ENCODE measurements at places on chromosomes 3 and 15.
A peak's percentile ranks its signal among the peaks of the same experiment; 100 is the strongest.

- DNase-seq = peak; percentile 62
Observed at GRCh38 chr15:75349851-75350588, 3.2 kb downstream of the NEIL1 start.

DNA sequence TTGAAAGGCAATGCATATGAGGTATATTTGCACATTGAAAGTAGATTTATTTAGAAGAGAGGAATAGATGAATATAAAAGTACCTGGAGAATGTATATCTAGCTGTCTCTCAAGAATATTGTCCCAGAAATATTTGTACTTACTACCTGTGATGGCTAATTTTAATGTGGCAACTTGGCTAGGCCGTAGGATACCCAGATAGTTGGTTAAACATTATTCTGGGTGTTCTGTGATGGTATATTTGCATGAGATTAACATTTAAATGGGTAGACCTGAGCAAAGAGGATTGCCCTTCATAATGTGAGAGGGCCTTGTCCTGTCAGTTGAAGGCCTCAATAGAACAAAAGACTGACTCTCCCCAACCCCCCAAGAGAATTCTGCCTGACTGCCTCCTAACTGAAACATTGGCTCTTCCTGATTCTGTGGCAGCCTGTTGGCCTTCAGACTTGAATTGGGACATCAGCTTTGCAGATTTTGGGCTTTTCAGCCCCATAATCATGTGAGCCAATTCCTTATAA is 69.4 kb upstream of the FILIP1L start:
- no peak for DNase-seq

DNA sequence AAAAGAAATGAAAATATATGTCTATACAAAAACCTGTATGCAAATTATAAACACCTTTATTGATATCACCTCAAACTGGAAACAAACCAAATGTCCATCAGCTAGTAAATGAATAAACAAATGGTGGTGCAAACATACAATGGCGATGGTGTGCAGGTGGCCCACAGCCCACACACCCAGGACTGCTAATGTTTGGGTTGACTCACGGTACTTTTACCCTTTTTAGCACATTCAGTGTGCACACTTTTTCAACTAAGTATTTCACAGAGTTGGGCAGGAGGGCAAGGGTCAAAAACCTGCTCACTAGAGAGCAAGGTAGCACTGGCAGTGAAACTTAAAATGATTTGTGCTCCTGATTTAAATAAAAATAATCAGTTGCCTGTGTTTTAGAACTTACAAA is 123.1 kb upstream of the BHLHE40 start:
- no peak for DNase-seq

DNA sequence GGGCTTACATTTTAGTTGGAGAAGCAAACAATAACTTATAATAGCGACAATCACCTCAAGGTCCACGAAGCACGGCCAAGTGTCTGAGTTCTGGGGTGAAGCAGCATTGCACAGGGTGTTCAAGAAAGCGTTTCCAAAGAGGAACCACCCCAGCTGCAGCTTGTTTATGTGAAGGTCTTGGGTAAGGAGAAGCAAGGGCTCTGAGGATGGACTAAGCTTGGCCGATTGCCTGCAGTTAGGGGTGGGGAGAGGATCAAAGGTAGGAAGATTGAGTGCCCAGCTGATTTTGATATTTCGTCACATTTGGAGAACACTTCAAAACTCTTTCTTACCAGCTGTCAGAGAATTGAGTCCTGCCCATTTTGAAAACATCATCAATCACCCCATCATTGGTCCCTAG is 321.6 kb upstream of the DNAJC19 start:
- no peak for DNase-seq

- no peak for DNase-seq
Observed at GRCh38 chr15:80873366-80873952, 94.3 kb downstream of the CEMIP start.

DNA sequence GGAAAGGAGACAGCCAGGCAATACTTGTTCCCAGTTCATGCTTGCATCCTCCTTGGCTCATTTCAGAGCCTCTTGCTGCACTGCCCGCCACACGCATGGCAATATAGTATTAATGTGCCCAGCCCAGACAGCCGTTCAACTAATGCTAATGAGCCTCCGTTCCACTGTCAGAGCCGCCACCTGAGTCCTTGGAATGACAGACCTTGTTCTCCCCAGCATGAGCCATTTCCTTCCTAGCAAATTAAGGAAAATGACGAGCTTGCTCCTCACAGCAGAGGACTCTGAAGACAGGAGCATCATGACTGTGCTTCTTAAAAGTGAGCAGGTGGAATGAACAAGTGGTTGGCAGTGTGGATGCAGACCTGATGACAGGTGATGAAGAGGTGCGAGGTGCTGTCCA is 10.8 kb upstream of the LRRC15 start:
- DNase-seq = no peak

GRCh38 chr15:88469321-88469720 is 1.8 kb downstream of the MRPS11 start:
- no peak for DNase-seq

GRCh38 chr15:100383302-100384107 is 41.7 kb upstream of the ADAMTS17 start:
- no peak for DNase-seq

- DNase-seq = no peak
Observed at GRCh38 chr15:63587527-63587926, 9.7 kb upstream of the FBXL22 start.

DNA sequence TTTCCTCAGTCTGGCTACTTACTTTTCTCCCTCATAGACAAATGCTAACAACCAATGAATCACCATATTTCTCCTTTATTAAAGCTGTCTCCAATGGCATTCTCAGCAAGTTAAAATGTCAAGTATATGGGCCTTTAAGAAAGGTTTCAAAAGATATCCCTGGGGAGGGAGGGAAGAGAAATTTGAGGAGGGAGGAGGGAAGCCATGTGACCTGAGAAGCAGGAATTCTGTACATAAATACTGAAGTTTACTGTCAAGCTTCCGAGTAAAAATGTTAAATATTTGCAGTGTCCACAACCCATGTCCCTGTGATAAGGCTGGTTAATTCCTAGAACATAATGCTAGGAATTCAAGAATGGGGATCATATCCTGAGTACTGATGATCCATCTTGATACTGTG is 175.9 kb downstream of the CNTN4 start:
- DNase-seq = no peak

GRCh38 chr15:84855765-84856164 is 28.7 kb upstream of the SLC28A1 start:
- no peak for DNase-seq

- DNase-seq = no peak
Observed at GRCh38 chr3:156211583-156211982, 91.2 kb downstream of the KCNAB1 start.

GRCh38 chr3:183212096-183212495 is 41.0 kb upstream of the B3GNT5 start:
- DNase-seq = no peak

GRCh38 chr3:133896002-133896761 is 500 bp upstream of the RAB6B start:
- DNase-seq = no peak

GRCh38 chr15:45307230-45307924 is 55.3 kb downstream of the SLC28A2 start:
- DNase-seq = no peak

GRCh38 chr15:101192081-101192480 is 59.8 kb downstream of the CHSY1 start:
- no peak for DNase-seq

- peak; percentile 74 for DNase-seq
Observed at GRCh38 chr15:40367686-40368611, 9.9 kb downstream of the DISP2 start.

GRCh38 chr15:90592131-90592881 is 62.6 kb downstream of the CRTC3 start:
- DNase-seq = no peak

DNA sequence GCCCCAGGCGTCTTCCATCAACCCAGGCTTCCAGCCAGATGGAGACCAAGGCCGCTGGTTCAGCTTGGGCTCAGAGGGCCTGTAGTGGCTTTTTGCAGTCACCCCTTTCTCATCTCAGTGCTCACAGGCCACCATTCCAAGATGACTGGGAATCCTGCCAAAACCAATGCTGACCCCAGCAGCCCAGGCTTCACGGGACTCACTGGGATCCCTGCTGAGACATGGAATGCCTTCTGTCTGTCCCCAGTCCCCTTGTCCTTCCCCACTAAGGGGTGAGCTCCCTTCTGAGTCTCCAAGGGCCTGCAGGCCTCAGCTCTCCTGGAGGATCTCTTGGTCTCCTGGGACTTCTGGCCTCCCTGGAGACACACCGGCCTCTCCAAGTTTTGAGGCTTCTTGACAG is 77.4 kb upstream of the SEC13 start:
- no peak for DNase-seq

DNA sequence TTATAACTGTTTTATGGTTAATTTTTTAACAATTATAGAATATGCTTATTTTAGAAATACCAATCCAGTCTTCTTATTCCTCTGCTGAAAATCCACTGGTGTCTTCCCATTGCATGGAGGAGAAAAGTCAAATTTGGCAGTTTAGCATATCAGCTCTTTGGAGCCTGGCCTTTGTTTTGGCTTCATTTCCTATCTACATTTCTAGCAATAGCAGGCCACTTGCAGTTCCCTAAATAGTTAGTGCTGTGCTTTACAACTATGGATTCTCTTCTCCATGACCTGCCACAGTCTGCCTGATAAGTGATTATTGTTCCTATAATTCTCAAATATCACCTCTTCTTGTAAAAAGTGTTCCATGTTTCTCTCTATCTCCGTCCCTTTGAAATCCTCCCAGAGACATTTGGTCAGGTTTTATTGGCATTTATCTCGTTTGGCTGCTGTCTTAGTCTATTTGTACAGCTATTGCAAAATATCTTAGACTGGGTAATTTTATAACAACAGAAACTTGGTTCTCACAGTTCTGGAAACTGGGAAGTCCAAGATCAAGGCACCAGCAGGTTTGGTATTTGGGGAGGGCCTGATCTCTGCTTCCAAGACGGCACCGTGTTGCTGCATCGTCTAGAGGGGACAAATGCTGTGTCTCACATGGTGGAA is 8.2 kb upstream of the SEC22A start:
- no peak for DNase-seq

DNA sequence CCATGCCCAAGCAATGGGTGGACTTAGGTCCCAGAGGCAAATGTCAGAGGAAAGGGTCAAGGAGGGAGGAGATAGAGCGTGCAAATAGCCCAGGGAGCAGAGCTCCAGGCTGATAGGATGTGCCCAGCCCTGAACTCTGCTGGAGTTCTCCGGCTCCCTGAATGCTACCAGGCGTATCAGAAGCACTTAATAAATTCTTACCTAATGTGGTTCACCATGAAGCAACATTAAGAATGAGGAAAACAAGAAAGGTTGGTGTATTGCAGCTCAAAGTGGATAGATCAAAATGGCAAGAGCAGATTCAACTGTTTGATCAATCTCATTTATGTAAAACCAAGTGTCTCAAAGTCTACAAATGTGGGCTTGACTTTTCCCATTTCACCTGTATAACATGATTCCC is 38.3 kb downstream of the PXYLP1 start:
- DNase-seq = no peak

All from stimulated activated CD8-positive, alpha-beta memory T cell treated with anti-CD3 and anti-CD28 coated beads, Interleukin-4, amount 100 ng/mL, for 24 hours (primary cell).